ENCODE measurements at places on chromosomes 6 and 20. TPM values are rescaled to one million over a fixed set of nuclear protein-coding genes. Genes with fewer than 3 reads are reported as not detected.

SLC17A4 gene
- not detected for total RNA-seq

SCUBE3 gene
- not detected for total RNA-seq

OR12D3 gene
- not detected for total RNA-seq

DLL1 gene
- 4.1 TPM for total RNA-seq

ELOVL2 gene
- total RNA-seq = under 0.01 TPM

GABRR2 gene
- total RNA-seq = under 0.01 TPM

HMGCLL1 gene
- total RNA-seq = not detected

CRISP3 gene
- under 0.01 TPM for total RNA-seq

LIME1 gene
- 0.53 TPM for total RNA-seq

LIN28B gene
- not detected for total RNA-seq

ESR1 gene
- total RNA-seq = 0.13 TPM
